ENCODE measurements at places on chromosomes 7 and 10. TPM values are rescaled to one million over a fixed set of nuclear protein-coding genes. Genes with fewer than 3 reads are reported as not detected.

GBX1 gene
- not detected for total RNA-seq

TMUB1 gene
- total RNA-seq, result 36.1 TPM

NUTM2E gene
- not detected for total RNA-seq

PNLIPRP2 gene
- not detected for total RNA-seq

AKR1C3 gene
- 72.5 TPM for total RNA-seq

MOGAT3 gene
- total RNA-seq, result not detected

UBN2 gene
- 33.7 TPM for total RNA-seq

NPC1L1 gene
- not detected for total RNA-seq

SPDYE1 gene
- not detected for total RNA-seq

WEE2 gene
- total RNA-seq, result not detected

ZNF365 gene
- not detected for total RNA-seq

ANXA8L1 gene
- total RNA-seq, result not detected

SPDYE18 gene
- 1.5 TPM for total RNA-seq

FOXI2 gene
- not detected for total RNA-seq

RNF133 gene
- total RNA-seq, result 2.3 TPM

CHRM2 gene
- not detected for total RNA-seq

SPACDR gene
- total RNA-seq, result not detected

NOM1 gene
- total RNA-seq, result 19.3 TPM

C7orf57 gene
- total RNA-seq, result not detected

CALML5 gene
- not detected for total RNA-seq

PLPP4 gene
- not detected for total RNA-seq

EN2 gene
- 0.22 TPM for total RNA-seq

Measured in thyroid gland (tissue), 4 donors.